Breast epithelium (tissue), 4 donors: ENCODE measurements at places on chromosomes 16 and 17.
A peak's percentile ranks its signal among the peaks of the same experiment; 100 is the strongest.

DNA sequence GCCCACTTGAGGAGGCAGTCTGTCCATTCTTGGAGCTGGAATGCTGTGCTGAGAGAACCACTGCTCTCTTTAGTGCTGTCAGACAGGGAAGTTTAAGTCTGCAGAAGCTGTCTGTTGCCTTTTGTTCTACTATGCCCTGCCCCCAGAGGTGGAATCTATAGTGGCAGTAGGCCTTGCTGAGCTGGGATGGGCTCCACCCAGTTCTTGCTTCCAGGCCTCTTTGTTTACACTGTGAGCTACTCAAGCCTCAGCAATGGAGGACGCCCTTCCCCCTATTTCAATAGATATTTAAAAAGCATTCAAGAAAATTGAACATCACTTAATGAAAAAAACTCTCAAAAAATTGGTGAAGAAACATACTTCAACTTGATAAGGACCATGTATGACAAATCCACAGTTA, 313.5 kb downstream of the PHKB start:
- no peaks in the 10 kb centered on the region for H3K27me3 ChIP-seq
- no peaks in the 10 kb centered on the region for H3K4me1 ChIP-seq
- no peak overlapping the region for H3K27ac ChIP-seq
- H3K4me3 ChIP-seq, result no peak overlapping the region

DNA sequence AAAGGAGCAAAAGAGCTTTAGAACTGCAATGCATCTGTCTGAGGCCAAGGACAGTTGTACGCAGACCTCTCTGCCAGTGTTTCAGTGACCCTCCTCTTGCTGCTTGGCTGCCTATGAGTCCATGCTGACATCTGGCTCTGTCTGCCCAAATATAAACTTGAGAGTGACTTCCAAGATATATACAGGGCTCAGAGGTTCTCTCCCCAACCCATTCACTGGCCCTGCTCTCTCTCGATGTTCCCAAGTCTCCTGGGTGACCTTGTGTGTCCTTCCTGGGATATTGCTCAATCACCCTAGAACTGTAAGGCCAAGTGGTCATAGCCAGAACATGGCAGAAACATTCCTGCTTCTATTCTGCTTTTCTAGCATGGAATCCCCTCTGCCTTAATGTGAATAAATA, 716.3 kb downstream of the WWOX start:
- H3K27me3 ChIP-seq, result no peaks in the 10 kb centered on the region
- no peaks in the 10 kb centered on the region for H3K4me1 ChIP-seq
- DNase-seq, result no peak
- H3K36me3 ChIP-seq, result no peaks in the 10 kb centered on the region
- peak overlapping the region; percentile 60 for H3K27ac ChIP-seq

- no peak overlapping the region for H3K4me3 ChIP-seq
- no peaks in the 10 kb centered on the region for H3K4me1 ChIP-seq
- H3K36me3 ChIP-seq, result no peaks in the 10 kb centered on the region
- no peaks in the 10 kb centered on the region for H3K27me3 ChIP-seq
- H3K27ac ChIP-seq, result no peak overlapping the region
- DNase-seq, result no peak
Measured at GRCh38 chr16:1572673-1573072, 39.2 kb downstream of the IFT140 start.

DNA sequence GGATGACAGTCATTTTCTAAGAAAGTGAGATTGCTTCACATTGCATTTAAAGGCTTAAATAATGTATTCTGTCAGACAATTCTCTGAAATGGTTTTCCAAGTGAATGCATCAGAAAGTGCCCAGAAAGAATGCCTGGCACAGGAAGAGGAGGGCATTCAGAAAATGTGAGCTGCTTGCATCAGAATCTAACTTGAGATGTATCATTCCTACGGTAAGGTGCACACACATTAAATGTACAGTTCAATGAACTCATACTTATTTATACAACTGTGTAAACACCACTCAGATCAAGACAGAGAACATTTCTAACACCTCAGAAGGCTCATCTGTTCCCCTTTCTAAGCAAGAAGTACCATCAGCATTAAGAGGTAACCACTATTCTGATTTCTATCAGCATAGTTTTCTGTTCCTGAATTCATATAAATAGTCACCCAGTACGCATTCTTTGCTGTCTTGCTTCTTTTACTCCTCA, 638.0 kb downstream of the MAF start:
- H3K4me1 ChIP-seq, result no peaks in the 10 kb centered on the region
- H3K4me3 ChIP-seq, result no peak overlapping the region
- no peak overlapping the region for H3K27ac ChIP-seq
- H3K27me3 ChIP-seq, result no peaks in the 10 kb centered on the region

GRCh38 chr17:48704361-48705248, 17.7 kb downstream of the PRAC1 start:
- H3K4me1 ChIP-seq, result no peaks in the 10 kb centered on the region
- no peak for DNase-seq
- H3K36me3 ChIP-seq, result no peaks in the 10 kb centered on the region
- peaks cover 66% of the 10 kb centered on the region for H3K27me3 ChIP-seq
- H3K4me3 ChIP-seq, result no peak overlapping the region
- H3K27ac ChIP-seq, result no peak overlapping the region

DNA sequence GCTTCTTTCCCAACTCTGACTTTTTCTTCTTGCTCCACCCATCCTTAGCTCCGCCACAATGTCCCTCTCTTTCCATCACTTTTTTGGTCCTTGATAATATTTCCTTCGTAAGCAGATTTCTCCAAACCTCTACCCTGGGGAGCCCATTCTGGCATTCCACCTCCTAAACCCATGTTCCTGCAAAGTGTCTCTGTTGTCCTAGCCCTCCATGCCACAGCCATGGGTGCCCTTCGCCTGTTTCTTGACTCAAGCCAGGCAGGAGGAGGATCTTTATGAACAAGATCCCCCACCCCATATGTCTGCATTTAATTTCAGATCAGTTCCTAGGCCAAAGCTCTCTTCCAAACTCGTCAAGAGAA, 42.4 kb downstream of the GAS7 start:
- no peaks in the 10 kb centered on the region for H3K36me3 ChIP-seq
- no peak for DNase-seq
- no peaks in the 10 kb centered on the region for H3K4me1 ChIP-seq
- no peaks in the 10 kb centered on the region for H3K27me3 ChIP-seq

GRCh38 chr17:32786169-32786568, 90.8 kb downstream of the MYO1D start:
- H3K4me1 ChIP-seq, result no peaks in the 10 kb centered on the region
- no peaks in the 10 kb centered on the region for H3K27me3 ChIP-seq
- no peak for DNase-seq
- no peak overlapping the region for H3K4me3 ChIP-seq

GRCh38 chr17:17722906-17723353, 41.7 kb downstream of the RAI1 start:
- no peaks in the 10 kb centered on the region for H3K36me3 ChIP-seq
- no peak for DNase-seq
- peak overlapping the region; percentile 39 for H3K4me3 ChIP-seq

DNA sequence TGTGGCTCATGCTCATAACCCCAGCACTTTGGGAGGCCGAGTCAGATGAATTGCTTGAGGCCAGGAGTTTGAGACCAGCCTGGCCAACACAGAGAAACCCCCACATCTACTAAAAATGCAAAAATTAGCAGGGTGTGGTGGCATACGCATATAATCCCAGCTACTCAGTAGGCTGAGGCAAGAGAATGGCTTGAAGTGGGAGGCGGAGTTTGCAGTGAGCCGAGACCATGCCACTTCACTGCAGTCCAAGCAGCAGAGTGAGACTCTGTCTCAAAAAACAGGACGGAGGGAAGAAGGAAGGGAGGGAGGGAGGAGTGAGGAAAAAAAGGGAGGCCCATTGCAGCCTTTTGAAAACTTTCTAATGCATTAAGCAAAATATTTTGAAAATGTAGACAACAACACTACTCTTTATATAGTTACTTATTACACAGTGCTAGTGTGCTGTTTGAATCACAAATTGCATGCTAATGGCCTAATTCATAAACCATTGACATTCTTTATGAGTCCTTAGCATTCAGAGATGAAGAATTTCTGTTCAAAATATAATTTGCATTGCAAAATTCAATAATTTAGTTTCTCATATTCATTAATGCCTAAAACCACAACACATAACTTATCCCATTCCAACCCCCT, 59.4 kb downstream of the TMEM114 start:
- no peaks in the 10 kb centered on the region for H3K4me1 ChIP-seq
- H3K27me3 ChIP-seq, result no peaks in the 10 kb centered on the region
- no peaks in the 10 kb centered on the region for H3K36me3 ChIP-seq
- H3K27ac ChIP-seq, result no peak overlapping the region
- H3K4me3 ChIP-seq, result no peak overlapping the region
- no peak for DNase-seq

DNA sequence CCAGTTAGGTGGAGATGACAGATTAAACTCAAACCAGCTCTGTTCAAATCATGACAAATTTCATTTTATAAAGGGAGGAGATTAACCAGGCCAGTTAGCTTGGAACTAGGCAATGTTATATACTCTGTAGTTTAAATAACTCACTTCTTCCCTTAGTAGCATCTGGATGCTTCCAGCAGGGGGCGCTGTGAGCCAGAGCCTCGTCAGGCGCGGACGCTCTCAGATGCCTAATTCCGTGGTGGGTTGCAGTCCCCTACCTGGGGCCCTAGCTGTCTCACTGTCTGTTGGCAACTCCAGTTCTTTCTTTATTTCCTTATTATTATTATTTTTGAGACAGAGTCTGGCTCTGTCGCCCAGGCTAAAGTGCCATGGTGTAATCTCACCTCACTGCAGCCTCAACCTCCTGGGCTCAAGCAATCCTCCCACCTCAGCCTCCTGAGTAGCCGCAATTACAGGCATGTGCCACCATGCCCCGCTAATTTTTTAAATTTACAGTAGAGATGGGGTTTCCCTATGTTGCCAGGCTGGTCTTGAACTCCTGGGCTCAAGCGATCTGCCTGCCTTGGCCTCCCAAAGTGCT, 17.3 kb upstream of the WFDC1 start:
- no peak overlapping the region for H3K27ac ChIP-seq
- no peak for DNase-seq
- H3K4me1 ChIP-seq, result no peaks in the 10 kb centered on the region
- no peak overlapping the region for H3K4me3 ChIP-seq

DNA sequence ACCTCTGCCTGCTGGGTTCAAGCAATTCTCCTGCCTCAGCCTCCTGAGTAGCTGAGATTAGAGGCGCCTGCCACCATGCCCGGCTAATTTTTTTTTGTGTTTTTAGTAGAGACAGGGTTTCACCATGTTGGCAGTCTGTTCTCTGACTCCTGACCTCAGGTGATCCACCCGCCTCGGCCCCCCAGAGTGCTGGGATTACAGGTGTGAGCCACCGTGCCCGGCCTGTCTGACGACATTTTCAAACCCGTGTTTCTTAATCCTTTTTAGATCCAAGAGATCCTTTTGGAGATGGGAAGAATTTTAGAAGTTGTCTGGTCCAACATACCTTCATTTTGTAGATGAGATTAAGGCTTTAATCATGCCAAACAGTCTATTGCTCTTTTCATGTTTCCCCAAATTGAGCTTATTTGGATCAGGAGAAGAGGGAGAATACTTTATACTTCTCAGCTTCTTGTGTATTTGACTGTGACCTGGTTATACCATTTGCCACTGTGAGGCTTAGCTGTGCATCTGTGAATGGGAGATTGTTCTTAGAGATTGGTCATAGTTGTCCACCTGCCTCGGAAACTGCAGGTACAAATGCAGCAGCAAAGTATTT, 25.8 kb downstream of the USP10 start:
- no peak for DNase-seq
- peak overlapping the region; percentile 71 for H3K27ac ChIP-seq
- H3K4me1 ChIP-seq, result peaks cover 29% of the 10 kb centered on the region
- no peaks in the 10 kb centered on the region for H3K36me3 ChIP-seq
- no peak overlapping the region for H3K4me3 ChIP-seq
- no peaks in the 10 kb centered on the region for H3K27me3 ChIP-seq

- no peak overlapping the region for H3K4me3 ChIP-seq
- no peak for DNase-seq
- H3K27ac ChIP-seq, result no peak overlapping the region
- H3K36me3 ChIP-seq, result no peaks in the 10 kb centered on the region
- H3K4me1 ChIP-seq, result no peaks in the 10 kb centered on the region
Measured at GRCh38 chr16:58236831-58237230, 38.9 kb upstream of the CSNK2A2 start.

DNA sequence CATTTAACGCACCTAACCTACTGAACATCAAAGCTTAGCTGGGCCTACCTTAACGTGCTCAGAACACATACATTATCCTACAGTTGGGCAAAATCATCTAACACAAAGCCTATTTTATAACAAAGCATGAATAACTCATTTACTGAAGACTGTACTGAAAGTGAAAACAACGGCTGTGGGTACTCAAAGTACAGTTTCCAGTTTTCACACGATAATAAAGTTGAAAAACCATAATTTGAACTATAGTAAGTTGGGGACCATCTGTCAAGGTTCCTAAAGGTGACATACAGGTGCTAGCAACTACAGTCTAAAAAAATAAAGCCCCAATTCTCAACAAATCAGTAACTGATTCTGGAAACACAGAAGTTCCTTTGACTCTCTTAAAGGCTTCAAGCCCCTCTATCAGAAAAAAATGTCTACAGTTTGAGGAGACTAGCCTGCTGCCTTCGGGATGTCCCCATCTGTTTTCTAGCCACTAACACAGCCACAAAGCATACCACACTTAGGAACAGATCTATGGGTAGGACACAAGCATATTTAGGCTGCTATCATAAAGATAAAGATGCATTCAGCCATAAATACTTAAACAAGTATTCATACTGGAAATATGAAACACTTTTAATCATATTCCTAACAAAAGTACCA, 71.3 kb downstream of the KANSL1 start:
- H3K27me3 ChIP-seq, result no peaks in the 10 kb centered on the region
- H3K4me1 ChIP-seq, result no peaks in the 10 kb centered on the region
- H3K27ac ChIP-seq, result no peak overlapping the region
- no peak for DNase-seq

DNA sequence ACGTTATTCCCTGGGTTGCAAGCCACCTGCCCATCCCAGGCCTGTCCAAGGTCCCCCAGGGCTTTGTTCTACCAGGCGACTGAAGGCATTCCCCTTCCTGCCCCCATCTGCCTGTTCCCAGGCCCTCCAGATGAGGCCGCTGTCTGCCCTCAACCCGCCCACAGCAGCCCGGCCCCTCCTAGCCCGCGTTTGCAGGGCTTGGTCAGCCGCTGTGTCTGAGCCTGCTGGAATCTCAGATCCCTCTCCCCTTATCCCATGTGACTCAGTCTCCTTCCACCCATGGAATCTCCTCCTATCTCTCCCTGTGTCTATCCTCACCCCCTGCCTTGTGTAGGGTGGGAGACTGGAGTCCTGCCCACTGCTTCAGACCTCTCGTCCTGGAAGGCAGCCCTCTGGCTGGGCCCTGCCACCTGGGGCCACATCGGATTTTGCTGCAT, 186.0 kb upstream of the TNRC6C start:
- no peak overlapping the region for H3K27ac ChIP-seq
- H3K4me3 ChIP-seq, result no peak overlapping the region
- no peaks in the 10 kb centered on the region for H3K27me3 ChIP-seq
- no peaks in the 10 kb centered on the region for H3K36me3 ChIP-seq

GRCh38 chr16:85003725-85004586, 7.4 kb downstream of the ZDHHC7 start:
- no peaks in the 10 kb centered on the region for H3K36me3 ChIP-seq
- H3K4me3 ChIP-seq, result no peak overlapping the region
- peak overlapping the region; percentile 83 for H3K27ac ChIP-seq
- H3K27me3 ChIP-seq, result no peaks in the 10 kb centered on the region
